GM12865 (cell line): ENCODE measurements at places on chromosomes 2 and 18.

GRCh38 chr18:73691118-73691517 is 456.5 kb downstream of the FBXO15 start:
- no peak for DNase-seq

GRCh38 chr18:49021076-49021432 is 70.3 kb upstream of the SMAD7 start:
- DNase-seq = no peak

DNA sequence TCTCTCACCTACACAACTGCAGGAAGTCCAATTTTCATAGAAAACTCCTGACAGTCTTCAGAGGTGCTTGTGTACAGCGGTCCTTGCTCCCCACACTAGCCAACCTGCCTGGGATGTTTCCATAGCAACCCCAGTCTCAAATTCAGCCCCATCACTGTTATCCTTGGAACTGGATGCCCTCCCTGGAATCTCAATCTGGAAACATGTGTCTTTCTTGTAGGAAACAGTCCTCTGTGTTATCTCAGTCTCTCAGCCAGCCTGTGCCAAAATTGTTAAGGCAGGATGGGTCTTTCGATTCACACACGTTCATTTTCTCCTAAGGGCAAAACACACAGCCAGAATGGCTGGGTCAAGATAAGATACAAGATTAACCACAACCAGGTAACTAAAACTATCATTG is 295.5 kb upstream of the RND3 start:
- no peak for DNase-seq

DNA sequence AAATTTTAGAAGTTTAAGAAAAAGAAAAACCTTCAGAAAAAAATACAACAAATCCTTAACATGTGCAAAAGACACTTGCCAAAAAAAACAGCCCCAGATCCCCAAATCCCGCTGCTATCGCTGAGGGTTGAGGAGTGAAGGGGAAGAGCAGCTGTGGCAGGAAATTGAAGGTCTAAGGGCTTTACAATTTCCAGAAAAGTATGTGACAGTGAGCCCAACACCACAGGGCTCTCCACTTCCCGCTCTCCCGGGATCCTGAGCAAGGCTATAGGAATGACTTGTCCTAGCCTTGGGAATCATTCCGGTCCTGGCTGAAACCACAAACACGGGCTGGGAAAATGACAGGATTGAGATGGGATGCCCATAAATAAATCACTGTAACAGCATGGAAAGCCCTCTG is 191.4 kb downstream of the TMEM163 start:
- DNase-seq = no peak

- DNase-seq = no peak
These were observed 269.3 kb upstream of the SETBP1 start for GRCh38 chr18:44411262-44411905.

- no peak for DNase-seq
These were observed 63.7 kb downstream of the COL4A3 start for GRCh38 chr2:227228061-227228667.

DNA sequence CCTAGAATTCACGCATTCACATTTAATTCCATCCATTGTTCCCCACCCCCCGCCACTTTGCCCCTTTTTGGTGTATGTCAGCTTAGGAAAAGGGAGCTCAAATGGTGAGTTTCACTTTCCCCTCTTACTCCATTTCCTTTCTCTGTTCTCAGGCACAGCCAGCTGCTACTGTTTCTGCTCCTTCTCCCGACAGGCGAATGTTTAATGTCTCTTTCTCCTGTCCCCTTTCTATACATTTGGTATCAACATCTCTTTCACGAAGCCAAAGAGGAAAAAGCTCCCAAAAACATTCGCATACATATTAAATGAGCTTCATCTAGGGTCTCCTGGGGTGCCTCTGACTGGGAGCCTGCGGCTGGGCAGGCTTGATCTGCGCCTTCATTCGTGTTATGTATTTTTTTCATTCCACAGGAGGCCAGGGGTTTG is 124.2 kb upstream of the SATB2 start:
- no peak for DNase-seq

GRCh38 chr2:33223856-33224255 is 252.6 kb upstream of the RASGRP3 start:
- DNase-seq = no peak

DNA sequence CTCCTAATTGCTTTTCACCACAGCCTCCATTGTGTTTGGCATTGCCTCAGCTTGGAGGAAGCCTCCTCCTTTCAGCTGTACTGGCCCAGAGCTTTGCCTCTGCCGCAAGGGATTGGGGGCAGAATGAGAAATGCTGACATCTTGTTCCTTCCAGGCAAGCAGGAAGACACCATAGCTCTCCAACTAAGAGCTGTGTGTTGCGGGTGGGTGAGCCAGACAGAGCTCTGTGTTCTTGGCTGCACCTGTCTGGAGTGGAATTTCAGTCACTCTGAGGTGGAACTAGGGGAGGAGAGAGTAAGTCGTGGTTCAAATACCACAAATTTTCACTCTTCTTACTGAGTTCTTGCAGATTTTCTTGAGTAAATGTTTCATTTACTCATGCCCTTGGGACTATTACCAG is 36.6 kb upstream of the KCNF1 start:
- DNase-seq = no peak

GRCh38 chr2:203578759-203579643 is 43.9 kb upstream of the RAPH1 start:
- DNase-seq = peak; percentile 88

DNA sequence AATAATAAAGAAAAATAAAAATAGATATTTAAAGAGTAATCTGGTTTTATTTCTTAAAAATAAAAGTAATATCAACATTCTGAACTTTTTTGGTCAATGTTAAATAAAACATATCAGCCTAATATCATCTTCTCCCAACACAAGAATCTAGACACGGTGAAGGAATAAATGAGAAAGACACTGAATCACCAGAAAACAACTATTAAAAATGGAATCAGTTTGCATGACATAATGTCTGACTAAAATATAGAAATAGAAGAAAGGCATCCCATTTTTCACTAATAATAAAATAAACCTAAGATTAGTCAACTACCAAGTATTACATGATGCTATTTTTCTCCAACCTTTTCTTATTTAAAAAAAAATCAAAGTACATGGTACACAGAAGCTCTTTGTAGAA is 30.8 kb upstream of the TNFAIP6 start:
- no peak for DNase-seq

DNA sequence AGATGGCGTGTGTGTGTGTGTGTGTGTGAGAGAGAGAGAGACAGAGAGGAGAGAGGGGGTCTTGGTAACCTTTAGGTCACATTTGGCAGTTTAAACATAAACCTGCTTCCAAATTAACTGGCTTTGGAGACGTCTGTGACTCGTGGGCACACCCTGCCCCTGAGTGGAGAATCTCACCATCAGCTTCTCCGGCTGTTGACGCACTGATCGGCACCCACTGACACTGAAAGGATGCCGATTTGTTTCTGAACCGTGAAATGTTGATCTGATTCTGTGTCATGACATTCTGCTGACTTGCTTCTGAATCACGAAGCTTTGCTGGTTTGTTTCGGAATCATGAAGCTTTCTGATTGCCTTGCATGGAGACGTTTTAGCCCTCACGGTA is 114.7 kb downstream of the RTP5 start:
- no peak for DNase-seq

DNA sequence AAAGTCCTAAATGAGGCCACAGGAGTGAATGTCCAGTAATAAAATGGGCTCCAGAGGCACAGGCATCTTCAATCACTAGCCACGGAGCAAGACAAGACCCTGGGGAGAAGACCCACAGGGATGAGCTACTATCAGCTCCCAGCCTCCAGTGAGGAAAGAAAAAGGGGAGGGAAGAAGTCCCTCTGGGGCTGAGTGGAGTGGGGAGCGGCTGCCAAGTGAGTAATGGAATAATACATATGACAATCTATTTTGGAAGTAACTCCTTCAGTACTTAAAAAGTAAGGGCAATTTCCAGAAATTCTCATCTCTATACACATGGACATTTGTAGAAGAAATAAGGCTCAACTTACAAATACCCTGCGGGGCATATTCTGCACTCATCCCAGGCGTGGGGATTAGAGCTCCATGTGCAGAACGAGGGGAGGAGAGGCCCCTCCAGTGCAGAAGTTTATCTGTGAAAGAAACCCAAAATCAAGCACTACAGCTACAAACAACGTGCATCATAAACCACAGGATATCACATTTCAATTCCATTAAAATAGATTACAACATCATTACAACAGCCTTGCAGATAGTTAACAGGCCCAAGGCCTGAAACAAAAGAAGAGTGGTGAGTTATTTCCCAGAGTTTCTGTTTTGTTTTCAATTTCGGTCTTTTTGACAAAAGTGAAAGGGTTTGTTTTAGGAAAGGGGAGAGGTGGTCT is 84.9 kb downstream of the BCL11A start:
- no peak for DNase-seq

GRCh38 chr2:77578354-77578753 is 56.2 kb upstream of the LRRTM4 start:
- DNase-seq = no peak

DNA sequence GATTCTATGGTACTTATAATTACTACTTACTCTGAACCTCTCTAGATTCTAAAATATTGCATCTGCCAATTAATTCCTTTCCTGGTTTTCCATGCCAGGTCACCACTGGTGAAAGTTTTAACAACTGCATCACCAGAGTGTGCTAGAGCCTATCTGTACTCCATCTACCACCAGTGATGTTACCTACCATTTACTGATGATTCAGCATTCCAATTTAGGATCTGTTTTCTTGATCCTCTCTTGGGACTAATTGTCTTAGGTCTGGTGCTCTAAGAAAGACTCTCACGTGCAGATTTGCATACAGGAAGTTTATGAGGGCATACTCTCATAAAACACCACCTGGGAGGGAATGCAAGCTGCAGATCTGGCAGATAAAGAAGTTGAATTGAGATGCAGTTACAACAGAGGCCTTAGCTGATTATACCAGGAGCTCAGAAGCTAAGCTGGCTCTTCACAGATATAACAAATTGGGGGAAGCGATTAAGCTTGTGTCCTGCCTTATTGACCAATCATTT is 347.6 kb upstream of the VRK2 start:
- no peak for DNase-seq

DNA sequence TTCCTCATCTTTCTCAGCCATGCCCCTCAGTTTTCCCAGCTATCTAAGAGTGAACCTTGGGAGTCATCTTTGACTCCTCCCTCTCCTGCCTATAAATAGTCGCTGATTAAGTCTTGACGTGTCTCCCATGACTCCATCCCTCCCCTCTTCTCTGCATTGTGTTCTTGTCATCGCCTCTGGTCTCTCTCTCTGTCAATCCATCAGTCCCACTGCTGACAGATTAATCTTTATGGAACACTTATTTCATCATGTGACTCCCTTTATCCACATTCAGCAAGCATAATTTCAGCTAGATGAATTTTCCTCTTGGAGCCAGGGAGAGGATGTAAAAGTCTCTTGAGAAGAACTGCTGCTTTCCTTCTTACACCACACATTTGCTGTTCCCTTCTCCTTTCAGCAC is 9.4 kb downstream of the ADAM23 start:
- no peak for DNase-seq

GRCh38 chr2:73218298-73218697 is 4.3 kb downstream of the SMYD5 start:
- DNase-seq = no peak

DNA sequence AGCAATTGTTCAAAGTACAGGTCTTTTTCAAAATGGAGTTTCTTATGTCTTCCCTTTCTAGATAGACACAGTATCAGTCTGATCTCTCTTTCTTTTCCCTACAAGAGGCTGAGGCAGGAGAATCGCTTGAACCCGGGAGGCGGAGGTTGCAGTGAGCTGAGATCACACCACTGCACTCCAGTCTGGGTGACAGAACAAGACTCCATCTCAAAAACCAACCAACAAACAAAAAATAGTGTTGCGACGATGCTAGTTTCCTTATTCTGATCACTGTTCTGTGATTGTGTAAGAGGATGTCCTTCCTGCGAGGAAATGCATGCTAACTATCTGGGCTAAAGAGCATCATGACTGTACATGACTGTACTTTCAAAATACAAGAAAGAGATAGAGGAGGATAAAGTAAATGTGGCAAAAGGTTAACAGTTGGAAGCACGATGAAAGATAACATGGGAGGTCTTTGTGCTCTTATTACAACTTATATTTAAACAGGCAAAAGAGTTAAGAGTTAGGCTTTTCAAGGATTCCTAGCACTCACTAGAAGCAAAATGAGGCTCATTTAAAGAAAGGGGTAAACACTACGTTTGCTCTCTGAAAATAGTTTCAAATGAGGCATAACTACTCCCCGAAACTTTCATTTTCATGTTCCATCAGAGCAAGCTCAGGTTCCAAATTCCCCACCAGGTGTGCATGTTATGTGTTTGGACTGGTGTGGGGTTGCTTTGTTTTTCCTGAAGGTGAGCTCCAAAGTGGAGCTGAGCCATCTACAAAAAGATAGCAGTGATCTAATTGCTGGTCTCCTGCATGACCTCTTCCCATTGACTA is 23.8 kb downstream of the SOWAHC start:
- DNase-seq = peak; percentile 84

DNA sequence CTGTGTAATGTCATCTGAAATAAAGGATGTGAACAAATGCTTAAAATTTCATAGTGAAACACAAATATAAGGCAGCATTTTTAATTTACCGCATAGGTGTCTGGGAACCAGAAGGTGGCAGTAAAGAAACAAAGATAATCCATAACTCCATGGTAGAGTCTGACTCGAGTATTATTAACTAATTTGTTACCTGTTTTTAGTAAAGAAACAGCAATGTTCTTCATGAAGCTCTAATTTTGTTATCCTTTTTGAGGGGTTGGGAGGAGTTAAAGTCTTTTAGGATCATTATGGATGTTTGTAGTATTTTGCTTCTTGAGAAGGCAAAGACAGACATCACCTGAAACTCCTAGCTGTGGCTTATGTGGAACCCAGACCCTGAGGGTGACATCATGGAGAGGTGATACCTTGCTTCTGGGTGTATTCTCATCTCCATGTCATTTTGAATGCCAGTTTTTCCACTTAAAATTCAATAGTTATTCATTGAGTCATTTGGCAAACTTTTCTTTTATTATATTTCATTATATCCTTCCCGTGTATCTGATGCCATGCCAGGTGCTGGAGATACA is 286.2 kb upstream of the EPAS1 start:
- DNase-seq = peak; percentile 38

GRCh38 chr2:69013840-69014821 is 1.2 kb downstream of the ANTXR1 start:
- DNase-seq = no peak

DNA sequence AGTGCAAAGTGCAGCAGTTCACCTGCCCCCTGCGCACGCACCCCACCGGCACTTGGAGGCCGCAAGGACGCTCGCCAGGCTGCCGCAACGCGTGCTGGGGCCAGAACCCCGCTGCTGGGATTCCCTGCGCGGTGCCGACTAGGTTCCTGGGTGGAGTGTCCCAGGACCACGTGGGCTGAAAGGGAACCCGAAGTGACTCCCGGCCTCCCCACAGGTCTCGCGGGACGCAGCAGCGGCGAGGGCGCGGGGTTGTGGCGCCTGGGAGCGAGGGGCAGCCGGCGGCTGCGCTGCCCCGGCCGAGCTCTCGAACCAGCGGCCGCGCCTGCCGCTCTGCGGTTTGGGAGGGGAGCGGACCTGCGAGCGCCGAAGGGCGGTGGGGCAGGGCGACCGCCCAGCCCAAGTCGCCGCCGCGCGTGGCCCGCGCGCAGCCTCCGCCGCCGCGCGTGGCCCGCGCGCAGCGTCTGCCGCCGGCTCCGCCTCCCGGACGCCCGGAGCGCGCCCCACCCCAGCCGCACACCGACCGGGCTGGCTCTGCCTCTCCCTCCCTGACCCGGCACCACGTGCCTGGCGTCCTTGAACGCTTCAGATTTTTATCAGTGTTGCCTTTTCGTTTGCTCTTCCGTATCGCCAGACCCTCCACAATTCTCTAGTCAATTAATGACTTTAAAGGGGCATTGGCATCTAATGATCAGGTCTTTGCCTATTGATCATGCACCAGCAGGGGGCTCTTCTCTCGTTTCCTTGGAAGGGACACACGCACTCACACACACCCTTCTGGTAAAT is at the start of gene FTCDNL1:
Gene FTCDNL1, minus strand, starts transcription at position 475 of the 783 bp plus-strand sequence. CDS start 2,230 bp downstream, outside the sequence.
- DNase-seq = peak; percentile 82
